Esophagus muscularis mucosa (tissue), 4 donors: ENCODE measurements at places on chromosomes 5 and 9. TPM values are rescaled to one million over a fixed set of nuclear protein-coding genes. Genes with fewer than 3 reads are reported as not detected.

OBP2B gene
- not detected for total RNA-seq

PCDHB12 gene
- 2.2 TPM for total RNA-seq

- no peak for DNase-seq
Observed at GRCh38 chr9:127953768-127954505, 16.3 kb upstream of the DPM2 start.

CDH12 gene
- not detected for total RNA-seq

GRCh38 chr5:105150323-105150722 lies 1587.7 kb upstream of the NUDT12 start:
- DNase-seq = no peak

HNRNPH1 gene
- 234 TPM for total RNA-seq

GRCh38 chr9:137316012-137316981 lies 14.2 kb upstream of the NRARP start:
- DNase-seq = no peak
